NCI-H1092 (cell line): ENCODE measurements at places on chromosomes 7 and 10.

DNA sequence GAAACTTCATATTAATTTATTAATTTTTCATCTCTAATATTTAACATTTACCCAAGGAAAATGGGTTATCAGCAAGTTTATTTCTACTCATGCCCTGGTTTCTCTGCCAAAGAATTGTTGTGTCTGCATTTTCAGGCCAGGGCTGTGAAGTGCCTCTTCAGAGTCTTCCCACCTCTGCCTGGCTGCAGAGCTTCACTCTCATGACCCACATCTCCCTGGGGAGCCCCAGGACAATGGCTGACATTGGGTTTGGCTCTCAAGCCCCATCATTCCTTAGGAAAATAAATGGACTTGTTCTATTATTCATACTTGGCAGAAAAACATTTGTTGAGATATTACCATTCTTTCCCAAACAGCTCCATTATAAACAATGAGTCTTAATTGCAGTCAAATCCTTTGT is 30.3 kb downstream of the CACNA2D1 start:
- DNase-seq: peak; percentile 70

GRCh38 chr7:16345979-16346958 is 75.1 kb downstream of the CRPPA start:
- no peak for DNase-seq

DNA sequence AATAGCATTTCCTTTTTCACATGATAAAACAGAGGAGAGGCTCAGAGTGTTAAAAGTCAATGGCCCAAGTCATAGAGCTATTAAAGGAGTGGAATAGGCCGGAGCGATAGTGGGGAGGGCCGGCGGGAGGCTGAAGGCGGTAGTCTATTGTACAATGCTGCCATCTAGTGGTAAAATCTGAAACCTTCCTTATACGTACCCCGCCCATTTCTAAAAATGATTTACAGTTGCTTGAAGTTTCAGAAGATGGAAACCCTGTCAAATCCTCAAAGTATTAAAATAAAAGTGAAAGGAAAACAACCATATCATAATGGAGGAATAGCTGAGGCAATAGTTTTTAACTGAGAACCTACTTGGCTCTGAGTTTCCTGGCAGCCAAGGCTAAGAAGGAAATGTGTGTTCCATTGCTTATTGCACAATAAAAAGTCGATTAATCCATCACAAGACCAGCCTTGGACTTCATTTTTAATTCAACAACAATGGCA is 209.1 kb downstream of the CCSER2 start:
- DNase-seq: peak; percentile 53

GRCh38 chr10:3452683-3453361 is 280.2 kb upstream of the PITRM1 start:
- DNase-seq: no peak

DNA sequence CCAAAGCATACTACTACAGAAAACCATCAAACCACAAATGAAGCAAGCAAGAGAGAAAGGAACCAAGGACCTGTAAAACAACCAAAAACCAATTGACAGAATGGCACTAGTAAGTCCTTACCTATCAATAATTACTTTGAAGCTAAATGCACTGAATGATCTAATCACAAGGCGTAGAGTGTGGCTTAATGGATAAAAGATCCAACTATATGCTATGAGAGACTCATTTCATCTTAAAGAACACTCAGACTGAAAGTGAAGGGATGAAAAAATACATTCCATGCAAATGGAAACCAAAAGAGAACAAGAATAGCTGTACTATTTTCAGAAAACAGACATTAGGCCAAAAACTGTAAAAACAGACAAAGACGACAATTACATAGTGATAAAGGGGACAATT is 70.7 kb downstream of the CRPPA start:
- no peak for DNase-seq

DNA sequence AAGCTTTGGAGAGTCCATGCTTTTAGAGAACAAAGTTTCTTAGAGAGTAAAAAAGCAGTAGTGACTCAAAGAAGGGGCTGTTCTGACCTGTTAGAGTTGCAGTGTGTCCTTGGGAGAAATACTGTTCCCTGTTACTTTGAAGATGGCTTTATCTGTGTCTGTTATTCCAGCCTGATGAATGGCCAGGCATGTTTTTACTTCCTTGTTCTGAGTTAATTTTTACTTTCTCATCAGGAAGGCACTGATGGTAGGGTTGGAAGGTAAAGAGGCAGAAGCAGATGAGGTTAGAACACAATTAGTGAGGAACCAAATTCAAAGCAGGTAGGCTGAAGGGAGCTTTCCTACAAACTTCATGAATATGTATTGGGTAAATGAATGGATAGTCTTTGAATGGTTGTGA is 138.5 kb upstream of the PRKCQ start:
- DNase-seq: no peak

GRCh38 chr7:132655131-132655727 is 79.0 kb upstream of the PLXNA4 start:
- DNase-seq: no peak

DNA sequence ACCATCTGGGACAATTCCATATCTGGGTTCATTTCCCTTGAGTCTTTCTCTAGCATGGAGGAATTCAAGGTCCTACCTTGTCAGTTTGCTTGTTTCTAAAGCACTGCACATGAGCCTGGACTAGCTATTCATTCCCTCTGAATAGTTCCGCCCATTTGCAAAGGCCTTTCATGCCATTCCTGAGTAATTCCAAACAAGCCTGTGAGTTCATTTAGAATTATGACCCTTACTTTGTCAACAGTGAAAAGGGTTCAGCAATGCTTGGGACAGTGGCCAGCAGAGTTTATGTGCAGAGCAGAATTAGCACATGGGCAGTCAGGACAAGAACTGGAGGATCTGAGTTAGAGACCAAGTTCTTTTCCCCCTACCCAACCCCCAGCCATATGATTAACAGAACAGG is 27.9 kb upstream of the CRTAC1 start:
- DNase-seq: no peak

DNA sequence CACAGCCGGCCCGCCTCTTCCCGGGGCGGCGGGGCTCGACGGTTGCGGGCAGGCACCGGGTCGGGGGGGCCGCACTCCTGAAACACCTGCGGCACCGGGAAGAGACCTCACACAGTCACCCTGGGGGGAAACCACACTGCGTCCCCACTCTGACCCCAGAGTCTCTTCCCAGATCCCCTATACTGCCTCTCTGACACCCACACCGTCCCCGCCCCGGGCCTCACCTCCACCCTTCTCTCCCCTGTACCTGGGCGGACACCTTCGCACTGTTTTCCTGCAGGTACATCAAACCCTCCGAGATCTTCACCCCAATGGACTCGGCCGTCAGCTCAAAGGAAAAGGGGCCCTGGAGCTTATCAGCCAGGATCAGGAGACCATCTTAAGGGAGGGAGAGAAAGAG is 3.4 kb upstream of the GAL3ST4 start:
- DNase-seq: no peak

GRCh38 chr10:14185316-14186045 is 145.2 kb downstream of the FRMD4A start:
- no peak for DNase-seq

GRCh38 chr10:5479481-5480161 is 19.7 kb downstream of the CALML5 start:
- DNase-seq: no peak

DNA sequence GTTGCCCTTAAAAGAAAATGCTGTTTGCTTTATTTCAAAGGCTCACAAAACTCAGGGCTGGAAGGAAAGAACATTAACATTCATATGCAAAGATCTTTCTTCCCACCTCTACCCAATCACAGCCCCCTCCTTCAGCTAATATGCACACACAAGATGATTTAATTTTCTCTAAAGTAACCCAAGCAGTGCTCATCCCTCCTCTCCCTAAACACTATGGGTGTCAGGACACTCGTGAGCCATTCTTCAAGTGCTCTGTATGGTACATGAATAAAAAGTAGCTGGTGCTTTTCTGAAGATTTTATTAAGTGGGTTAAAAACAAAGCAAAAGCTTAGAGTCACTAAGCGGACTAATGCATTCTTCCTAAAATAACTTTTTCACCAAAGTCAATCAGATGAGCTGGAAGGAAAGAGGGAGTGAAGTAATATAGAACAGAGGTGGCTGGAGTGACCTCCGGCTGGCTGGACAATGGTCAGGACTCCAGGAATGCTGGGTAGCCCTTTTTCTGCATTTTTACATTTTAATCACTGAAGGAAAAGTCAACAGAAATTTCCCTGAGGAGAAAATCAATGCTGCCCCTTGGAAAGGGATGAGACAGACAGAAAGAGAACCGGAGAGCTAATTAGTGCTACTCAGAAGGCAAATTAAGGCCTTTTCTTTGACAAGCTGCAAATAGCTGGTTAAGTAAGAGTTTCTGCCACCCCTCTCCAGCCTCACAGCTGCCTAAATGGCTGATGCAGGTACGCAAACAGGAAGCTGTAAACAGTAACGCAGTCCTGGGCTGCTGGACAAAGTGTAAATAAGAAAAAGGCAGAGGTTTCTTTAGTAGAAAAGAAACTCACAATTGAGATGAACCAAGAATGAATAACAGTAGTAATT is 6.6 kb downstream of the DGKI start:
- DNase-seq: no peak

- DNase-seq: no peak
Measured at GRCh38 chr10:2620827-2621521, 446.4 kb upstream of the PFKP start.

DNA sequence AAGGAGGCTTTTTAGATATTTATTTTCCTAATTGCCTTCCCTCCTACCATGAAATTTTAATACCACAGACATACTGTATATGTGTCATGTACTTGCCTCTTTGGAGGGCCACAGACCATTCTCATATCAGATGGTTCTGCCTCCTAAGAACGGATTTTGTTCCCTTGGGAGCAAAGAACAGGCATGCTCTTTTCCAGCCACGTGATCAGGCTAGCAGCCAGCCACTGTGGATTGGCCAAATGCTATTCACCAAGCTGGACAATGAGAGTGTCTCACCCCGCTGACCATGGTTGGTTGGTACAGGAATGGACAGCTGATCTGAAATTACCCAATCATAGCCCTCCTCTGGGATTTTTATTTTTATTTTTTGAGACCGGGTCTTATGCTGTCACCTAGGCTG is 21.5 kb upstream of the CRHR2 start:
- DNase-seq: no peak

- DNase-seq: no peak
Measured at GRCh38 chr10:71257319-71257997, 45.1 kb downstream of the UNC5B start.

DNA sequence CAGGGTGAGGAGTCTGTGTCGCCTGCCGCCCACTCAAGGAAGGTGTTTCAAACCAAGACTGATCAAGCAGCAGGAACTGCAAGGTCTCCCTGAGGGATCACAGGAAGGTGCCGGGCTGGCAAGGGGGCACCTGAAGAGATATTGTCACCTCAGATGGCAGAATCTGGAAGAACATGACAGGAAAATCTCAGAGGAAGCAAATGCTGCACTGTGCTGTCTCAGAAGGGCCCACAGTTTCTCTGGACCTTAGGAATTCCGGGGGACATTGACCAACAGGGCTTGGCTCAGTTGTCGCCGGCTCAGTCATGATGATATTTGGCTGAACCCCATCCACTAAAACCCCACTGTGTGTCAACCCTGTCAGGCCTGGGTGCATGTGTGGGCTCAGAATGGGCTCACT is 31.9 kb upstream of the GPR26 start:
- DNase-seq: no peak

GRCh38 chr10:71580415-71580814 is 139.2 kb downstream of the C10orf105 start:
- no peak for DNase-seq

GRCh38 chr10:88178758-88179157 is 315.3 kb downstream of the PTEN start:
- DNase-seq: no peak

- no peak for DNase-seq
Measured at GRCh38 chr7:41162612-41163011, 540.3 kb downstream of the INHBA start.

GRCh38 chr10:130040817-130041330 is 69.8 kb downstream of the C10orf143 start:
- no peak for DNase-seq

DNA sequence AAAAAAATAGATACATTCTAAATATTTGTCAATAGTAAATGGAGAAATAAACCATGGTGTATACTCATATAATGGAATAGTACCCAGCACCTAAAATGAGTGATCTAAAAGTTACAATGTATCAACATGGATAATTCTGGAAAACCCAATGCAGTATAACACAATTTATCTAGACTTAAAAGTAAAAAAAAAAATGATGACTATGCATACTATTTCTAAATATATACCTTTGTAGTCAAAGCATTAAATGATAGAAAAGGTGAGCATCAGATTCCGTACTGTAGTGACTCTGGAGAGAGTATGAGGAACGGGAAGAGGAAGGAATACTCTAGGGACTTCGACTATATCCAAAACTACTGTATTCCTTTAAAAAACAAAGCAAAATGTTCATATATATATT is 115.2 kb upstream of the CDCA7L start:
- DNase-seq: no peak

DNA sequence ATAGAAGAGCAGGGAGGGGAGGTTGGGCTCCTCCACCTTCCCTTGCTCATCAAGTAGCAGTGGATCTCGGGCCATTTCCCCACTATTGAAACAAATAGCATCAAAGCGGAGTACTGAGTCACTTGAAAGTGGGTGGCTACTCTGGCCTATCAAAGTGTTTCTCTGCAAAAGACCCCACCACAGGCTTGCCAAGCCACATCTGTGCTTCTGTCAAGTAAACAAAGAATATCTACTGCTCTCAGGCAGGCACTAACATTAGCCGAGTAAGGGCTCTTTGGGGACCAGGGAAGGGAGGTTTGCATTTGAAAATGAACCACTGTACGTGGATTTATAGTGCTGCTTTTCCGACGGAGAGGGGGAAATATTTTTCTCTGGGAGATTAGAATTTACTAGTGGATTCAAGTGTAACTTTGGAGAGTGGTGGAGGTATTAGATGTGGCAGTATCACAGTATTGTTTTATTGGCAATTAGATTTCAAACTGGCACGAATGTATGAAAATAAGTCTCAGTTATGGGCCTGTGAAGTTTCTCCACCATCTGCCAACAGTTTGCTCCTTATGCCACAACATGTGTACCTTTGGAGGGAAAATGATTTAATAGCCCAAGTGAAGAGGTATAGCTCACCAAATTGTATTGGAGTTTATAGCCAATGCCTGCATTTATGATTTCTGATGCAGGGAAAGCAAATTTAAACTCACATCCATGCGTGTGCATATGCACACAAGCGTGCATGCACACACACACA is 97.5 kb downstream of the RPS24 start:
- no peak for DNase-seq

- DNase-seq: no peak
Measured at GRCh38 chr10:36236931-36237330, 594.8 kb upstream of the FZD8 start.
